Stimulated activated CD8-positive, alpha-beta memory T cell treated with anti-CD3 and anti-CD28 coated beads, Interleukin-4, amount 100 ng/mL, for 4 hours (primary cell): ENCODE measurements at places on chromosomes 4 and X.

- DNase-seq = no peak
These were observed 9.2 kb upstream of the GYG2 start for GRCh38 chrX:2819345-2820135.

GRCh38 chrX:54044877-54045338 lies 635 bp upstream of the PHF8 start:
- DNase-seq = no peak

GRCh38 chr4:26763063-26763462 lies 97.6 kb upstream of the STIM2 start:
- no peak for DNase-seq

GRCh38 chr4:186144946-186145569 lies 40.6 kb downstream of the FAM149A start:
- no peak for DNase-seq

- DNase-seq = no peak
These were observed 169.0 kb upstream of the MBNL3 start for GRCh38 chrX:132657876-132658275.

DNA sequence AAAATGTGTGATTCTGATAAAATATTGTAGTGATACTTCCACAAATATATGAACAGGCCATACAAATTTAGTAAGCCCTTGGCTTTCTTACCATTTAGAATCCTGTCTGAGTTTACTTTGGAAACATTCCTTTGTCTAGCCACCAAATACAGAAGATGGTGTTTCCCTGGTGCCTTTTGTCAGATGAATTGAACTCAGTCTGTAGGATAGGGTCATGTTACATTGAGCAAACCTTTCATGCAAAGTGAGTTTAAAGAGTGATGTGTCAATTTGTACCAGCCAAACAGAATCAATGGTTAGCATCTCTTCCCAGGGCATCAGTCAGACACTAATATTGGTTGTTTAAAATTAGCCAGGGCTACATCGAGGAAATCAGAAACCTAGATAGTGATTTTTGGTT lies 1443.4 kb downstream of the ARAP2 start:
- DNase-seq = no peak

- no peak for DNase-seq
These were observed 731.1 kb upstream of the DIAPH2 start for GRCh38 chrX:95953564-95953963.

DNA sequence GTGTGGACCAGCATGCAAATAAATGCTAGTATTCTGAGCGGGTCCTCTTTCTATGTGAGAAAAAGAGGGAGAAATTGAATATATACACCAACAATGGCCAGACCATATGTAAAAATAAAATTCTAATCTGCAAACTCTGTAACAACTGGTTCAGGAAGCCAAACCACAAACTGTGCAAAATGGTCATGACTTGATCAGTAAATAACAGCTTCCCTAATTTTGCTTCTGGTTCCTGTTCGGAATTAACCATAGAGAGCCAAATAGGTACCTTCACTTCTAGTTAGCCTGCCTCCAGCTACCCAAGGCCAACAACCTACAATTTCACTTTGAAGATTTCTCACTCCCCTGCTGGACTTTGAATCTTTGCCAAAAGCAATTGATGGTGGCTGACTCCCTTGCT lies 1313.2 kb downstream of the ADGRL3 start:
- no peak for DNase-seq

DNA sequence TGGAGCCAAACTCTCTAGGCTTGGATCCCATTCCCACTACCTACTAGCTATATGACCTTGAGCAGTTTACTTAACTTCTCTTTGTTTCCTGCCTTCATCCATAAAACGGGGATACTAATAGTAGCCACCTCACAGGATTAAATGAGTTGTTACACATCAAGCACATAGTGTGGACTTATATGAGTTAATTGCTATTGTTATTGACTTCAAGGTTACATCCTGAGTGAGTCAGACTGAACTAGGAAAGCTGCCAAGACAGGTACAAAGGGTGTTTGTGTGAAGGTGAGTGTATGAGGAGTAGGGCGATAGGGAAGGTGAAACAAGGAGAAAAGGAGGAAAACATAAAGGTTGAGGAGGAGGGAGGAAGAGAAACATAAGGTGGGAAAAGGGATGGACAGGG lies 32.2 kb downstream of the TFDP3 start:
- DNase-seq = no peak

DNA sequence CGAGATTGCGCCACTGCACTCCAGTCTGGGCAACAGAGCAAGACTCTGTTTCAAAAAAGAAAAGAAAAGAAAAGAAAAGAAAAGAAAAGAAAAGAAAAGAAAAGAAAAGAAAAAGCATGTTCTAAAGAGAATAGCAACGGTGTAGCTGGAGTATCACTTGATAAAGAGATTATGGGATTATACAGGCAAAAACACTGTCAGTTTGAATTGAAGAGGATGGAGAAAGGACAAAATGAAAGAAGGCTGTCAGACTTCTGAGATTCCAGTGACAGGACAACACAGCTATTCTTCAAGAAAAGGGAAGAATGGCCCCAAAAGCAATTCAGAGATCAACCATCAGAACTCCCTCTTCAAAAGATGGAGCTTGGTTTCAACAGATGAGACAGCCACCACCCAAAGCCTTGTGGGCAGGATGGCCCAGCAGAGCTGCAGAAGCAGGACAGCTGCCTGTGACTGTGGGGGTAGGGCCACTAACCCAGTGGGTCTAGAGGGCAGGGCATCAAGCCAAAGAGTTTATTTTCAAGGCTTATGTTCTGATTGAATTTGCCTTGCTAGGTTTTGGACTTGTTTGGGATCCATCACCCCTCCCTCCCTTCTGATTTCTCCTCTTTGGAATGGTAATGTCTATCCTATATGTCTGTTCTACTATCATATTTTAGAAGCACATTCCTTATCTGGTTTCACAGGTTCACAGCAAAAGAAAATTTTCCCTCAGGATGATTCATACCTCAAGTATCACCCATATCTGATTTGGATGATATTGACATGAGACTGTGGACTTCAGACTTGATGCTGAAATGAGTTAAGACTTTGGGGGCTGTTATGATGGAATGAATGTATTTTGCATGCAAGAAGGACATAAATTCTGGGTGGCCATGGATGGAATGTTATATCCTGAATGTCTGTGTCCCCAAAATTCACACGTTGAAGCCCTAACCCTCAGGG lies 17.5 kb downstream of the RFC1 start:
- DNase-seq = no peak

DNA sequence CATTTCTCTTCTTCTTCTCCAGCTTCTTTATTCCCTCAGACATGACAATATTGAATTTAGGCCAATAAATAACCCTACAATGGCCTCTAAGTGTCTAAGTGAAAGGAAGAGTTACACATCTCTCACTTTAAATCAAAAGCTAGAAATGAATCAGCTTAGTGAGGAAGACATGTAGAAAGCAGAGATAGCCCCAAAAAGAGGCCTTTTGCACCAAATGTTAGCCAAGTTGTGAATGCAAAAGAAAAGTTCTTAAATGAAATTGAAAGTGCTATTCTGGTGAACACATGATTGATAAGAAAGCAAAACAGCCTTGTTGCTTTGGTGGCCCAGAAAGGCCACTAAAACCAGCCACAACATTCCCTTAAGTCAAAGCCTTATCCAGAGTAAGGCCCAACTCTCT lies 146.2 kb upstream of the HHIP start:
- no peak for DNase-seq

DNA sequence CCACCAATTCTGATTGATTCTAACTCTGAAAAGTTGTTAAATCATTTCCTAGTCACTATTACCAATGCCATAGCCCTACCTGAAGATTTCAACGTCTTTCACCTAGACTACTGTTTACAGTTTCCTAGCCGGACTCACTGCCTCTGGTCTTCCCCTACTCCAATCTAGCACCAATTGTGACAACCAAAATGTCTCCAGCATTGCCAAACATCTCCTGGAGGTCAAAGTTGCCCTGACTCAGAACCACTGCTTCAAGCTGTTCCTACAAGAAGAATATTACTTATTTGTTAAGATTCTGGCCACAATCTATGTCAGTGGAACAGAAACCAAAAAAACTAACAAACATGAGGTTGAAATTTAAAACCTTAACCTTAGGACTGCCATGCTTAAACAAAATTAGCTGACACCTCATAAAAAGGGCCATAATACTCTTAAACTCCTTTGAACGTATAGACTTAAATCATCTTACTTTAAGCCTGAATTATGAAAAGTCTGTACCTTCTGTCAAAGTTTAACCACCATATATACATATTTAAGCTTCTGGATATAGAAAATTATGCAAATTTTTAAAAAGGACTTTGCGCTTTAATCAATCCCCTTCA lies 2.1 kb downstream of the PDS5A start:
- DNase-seq = no peak
